Effector memory CD4-positive, alpha-beta T cell (primary cell): ENCODE measurements at places on chromosomes 5 and 9.

- no peak for DNase-seq
These were observed 69.7 kb downstream of the ZSWIM6 start for GRCh38 chr5:61401726-61402125.

GRCh38 chr9:35861161-35861897, 8.9 kb downstream of the OR13J1 start:
- no peak for DNase-seq

DNA sequence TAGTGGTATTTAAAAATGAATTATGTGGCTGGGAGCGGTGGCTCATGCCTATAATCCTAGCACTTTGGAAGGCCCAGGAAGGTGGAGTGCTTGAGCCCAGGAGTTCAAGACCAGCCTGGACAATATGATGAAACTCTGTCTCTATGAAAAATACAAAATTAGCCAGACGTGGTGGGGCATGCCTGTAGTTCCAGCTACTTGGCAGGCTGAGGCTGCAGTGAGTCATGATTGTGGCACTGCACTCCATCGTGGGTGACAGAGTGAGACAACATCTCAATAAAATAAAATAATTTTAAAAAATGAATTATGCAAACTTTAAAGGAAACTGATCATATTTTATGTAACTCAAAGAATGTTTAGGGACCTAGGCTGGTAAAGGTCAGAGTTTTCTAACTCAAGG, 310.8 kb upstream of the DMRT1 start:
- no peak for DNase-seq

DNA sequence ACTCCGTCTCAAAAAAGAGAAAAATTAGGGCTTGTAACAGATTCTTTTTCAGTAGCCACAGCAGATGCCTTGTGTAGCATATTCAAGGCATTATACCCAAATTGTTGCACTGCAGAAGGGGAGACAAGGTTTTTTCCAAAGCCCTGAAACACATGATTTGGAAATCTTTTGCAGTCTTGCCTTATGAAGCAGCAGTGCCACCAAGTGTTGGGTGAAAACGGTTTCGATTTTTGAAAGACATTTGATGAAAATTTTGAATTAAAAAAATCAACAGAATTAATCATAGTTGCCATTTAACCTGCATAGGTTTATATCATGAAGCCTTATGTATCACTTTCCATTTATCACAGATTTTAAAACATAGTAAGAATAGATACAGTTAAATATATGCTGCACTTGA, 479.5 kb downstream of the TAF11L14 start:
- DNase-seq, result no peak

DNA sequence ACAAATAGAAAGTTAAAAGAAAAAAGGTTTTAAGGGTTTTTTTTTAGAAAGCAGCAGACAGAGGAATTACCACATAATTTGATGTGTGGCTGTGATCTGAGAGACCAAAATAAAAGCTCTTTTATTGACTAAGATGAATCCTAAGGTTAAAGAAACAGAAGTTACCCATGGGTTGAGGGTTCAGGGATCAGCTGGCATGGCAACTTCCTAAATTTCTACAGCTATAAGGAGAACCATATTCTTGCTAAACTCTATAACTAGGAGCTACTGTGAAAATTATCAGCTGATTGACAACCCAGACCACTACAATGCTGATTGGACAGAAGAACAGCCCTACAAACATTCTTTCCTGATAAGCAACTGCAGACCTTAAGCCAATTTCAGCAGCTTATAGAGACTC, 40.2 kb downstream of the TMEM215 start:
- no peak for DNase-seq

GRCh38 chr9:32723789-32724325, 59.5 kb upstream of the TMEM215 start:
- DNase-seq, result no peak

DNA sequence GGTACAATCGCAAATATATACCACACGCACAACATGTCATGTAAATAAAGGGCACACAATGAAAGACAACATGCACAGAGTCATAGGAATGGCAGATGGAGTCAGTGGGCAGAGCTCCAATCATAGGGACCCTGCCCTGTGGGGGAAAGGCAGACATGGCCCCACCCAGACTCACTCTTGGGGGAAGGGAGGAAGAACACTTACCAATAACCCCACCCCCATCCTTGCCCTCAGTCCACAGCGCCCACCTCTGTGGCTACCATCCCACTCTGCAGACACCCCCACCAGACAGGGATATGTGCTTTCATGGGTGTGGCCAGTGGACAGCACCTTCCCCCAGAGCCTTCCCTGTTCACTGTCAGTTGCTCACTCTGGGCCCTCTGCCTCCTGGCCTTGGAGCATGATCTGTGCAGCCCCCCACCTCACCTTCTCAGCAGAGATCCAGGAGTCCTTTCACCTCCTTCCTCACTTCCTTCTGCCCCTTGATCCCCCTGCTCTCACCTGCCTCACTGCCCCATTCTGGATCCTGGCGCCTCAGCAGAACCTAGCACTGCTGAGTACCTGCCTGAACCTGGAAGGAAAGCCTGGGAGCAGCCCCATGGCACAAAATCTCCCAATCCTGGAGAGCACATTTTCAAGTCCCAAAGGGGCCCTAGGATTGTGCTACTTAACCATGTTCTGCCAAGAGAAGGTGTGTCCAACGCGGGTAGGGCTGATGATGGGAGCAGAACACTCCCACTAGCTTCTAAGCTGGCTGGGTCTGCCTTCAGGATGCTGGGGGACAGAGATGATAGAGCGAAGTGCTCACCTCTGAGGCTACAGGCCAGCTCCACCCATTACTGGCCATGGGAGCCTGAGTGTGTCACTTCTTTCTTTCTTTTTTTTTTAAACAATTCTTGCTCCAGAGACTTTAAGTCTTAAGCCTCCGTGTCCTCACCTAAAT, 1.5 kb upstream of the PHF19 start:
- no peak for DNase-seq

DNA sequence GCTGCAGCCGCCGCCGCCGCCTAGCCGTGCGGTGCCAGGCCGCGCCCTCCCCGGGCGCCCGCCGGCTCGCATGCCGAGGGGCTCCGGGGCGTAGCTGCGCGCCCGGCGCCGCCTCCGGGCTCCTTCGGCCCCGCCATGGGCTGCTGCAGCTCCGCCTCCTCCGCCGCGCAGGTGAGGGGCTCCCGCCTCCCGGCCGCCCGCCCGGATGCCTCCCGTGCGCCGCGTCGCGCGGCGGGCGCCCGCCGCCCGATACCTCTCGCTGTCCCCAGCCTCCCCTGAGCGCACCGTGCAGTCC, 230 bp downstream of the SLC44A1 start:
- DNase-seq, result no peak

GRCh38 chr5:33303579-33304095, 137.1 kb upstream of the TARS1 start:
- DNase-seq, result no peak

DNA sequence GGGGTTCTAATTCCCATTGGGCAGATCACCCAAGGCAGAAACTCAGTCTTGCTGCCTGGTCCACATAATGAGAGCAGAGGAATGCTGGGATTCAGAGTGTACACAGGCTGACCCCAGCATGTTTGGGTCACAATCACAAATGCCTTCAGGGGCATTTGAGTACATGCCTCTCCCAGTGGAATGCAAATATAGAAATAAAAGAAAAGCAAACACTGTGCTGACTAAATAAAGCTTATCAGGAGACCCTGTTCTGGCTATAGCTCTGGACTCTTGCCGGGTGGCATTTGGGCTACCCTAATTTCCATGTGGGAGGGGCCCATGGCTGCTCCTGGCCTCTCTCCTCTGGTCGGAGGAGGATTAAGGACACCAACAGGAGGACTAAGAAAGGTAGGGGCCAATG, 121.4 kb downstream of the DOCK8 start:
- DNase-seq, result no peak

DNA sequence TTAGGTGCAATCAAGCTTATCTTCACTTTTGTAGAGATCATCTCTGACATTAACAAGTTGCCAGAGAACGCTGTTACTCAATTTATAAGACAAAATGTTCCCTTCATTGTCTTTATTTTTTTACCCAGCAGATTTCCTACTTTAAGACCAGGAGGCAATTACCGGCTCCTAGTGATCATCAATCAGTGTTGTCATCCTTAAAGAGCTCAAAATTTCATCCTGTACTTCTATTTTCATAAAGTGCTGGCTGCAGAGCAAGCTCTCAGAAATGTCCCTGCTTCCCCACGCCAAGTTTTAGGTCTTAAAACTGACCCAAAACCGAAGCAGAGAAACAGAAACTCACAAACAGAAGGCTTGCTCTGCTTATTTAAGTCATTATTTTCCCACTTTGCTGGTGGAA, 82.9 kb downstream of the PJA2 start:
- DNase-seq, result no peak

DNA sequence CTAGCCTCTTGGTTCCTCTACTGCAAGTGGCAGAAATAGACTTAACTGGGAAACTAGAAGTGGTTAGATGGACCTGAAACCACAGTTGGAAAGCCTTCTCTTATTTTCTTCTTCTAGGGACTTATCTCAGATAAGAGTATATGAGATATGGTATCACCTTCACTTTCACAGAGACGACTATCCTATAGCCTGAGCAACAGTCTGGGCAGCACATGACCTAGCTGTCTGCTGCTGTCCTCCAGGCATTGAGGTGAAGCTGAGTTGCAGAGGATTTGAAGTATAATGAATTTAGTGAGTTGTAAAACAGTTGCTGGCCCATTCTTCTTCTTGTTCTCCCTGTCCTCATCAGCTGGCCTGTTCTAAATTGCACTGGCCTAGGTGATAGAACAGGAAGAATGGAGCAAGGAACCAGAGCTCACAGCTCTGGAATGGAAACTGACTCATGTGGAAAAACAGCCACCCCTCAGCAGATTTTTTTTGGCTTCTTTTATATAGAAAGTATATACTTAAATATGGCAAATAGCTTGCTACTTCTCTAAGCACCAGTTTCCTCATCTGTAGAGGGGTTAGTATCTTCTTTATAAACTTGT, 27.8 kb downstream of the RECK start:
- DNase-seq, result no peak

DNA sequence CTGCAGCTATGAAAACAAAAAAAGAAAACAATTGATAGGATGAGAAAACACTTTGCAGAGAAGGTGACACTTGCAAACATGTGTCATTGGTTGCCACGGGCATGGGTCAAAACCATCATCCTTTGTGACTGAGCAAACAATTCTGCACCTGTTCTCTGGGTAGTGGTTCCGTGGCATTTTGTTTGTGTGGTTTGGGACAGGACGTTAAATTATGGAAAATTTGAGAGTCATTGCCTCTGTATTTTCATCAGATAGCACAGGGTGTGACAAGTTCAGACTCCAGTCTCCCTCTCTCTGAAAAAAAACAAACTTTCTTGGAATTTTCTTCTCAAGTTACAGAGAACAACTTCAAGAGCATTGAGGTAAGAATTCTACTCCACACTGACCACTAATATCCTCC, 113.4 kb upstream of the HMHB1 start:
- no peak for DNase-seq

- DNase-seq, result no peak
These were observed 8.5 kb upstream of the FEM1C start for GRCh38 chr5:115553082-115553481.

DNA sequence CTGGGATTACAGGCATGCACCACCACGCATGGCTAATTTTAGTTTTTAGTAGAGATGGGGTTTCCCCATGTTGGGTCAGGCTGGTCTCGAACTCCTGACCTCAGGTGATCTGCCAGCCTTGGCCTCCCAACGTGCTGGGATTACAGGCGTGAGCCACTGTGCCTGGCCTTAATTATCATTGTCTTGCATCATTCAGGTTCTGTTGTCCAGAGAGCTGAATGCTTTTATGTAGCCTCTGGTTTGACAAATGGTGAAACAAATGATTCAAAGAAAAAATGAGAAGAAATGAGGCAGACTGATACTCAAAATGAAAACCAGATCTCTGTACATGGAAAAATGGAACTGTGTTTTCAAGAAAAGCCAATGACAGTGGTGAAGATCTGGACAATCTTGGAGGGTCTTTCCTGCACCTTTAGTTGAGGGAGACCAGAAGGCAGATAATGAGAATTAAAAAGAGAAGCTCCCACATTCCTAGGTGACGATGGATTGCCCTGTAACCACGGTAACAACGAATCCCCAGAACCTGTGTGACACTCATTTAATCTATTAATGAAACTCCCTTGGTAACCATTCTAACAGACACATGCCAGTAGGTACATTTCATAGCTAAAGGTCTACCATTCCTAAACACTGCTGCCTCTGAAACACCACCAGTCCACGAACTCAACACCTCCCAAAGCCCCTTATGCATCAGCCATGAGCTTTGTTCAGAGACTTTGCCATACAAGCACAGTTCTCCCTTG, 1.6 kb downstream of the TEX48 start:
- no peak for DNase-seq

- DNase-seq, result no peak
These were observed 28.5 kb upstream of the LRRC14B start for GRCh38 chr5:162565-163337.
